Stomach (tissue), 19 donors: ENCODE measurements at places on chromosomes 4 and X. TPM values are rescaled to one million over a fixed set of nuclear protein-coding genes. Genes with fewer than 3 reads are reported as not detected.
A peak's percentile ranks its signal among the peaks of the same experiment; 100 is the strongest.

DNA sequence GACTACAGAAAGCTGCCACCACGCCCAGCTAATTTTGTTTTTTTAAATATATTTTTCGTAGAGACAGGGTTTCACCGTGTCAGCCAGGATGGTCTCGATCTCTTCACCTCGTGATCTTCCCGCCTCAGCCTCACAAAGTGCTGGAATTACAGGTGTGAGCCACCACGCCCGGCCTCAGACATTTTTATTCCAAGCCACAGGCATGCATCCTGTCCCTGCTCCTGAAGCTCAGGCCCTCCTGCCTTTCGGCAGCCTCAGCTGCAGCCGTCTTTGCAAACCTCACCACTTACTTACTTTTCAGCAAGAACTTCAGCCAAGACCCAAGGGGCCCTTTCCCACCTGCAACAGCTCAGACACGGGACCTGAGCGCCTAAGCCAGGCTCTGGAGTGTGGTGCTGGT is 26.0 kb downstream of the FAM53A start:
- DNase-seq, result no peak

DNA sequence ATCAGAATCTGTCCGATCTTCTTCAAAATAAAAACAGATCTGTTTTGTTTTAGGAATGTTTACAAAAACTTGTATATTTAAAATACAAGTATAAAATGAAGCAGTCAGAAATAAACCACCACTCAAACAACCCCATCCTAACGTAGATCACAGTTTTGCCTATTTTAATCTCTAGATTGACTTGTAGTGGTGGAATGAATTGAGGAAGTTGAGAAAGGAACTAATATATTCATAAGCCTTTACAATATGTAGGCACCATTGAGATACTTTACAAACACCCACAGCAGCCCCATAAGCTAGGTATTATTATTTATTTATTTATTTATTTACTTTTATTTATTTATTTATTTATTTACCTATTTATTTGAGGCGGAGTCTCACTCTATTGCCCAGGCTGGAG is 52.3 kb upstream of the KLF3 start:
- no peak for DNase-seq

GRCh38 chr4:25358515-25359275 is 18.4 kb upstream of the ANAPC4 start:
- peak; percentile 38 for DNase-seq

- DNase-seq, result no peak
Measured at GRCh38 chr4:24588216-24588954, 4.0 kb upstream of the DHX15 start.

GRCh38 chr4:3859571-3859970 is 93.4 kb downstream of the ADRA2C start:
- DNase-seq, result no peak

DNA sequence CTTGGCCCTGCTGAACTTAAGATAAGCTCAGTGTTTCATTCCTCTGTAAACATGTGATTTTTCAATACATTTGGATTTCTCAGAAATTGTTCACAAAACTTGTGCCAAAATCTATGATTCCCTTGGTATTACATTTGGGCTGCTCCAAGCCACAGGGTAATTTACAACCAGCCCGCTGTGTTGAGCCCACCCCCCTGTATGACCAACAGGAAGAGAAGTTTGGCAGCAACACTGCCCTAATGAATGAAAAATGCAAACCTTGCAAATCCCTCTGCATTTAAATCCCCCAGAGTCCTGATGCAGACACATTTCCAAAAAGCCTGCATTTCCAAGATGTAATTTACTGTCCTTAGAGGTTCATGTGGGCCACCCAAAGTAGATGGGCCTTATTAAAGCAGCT is 34.1 kb upstream of the GAB1 start:
- peak; percentile 64 for DNase-seq

GRCh38 chrX:22481436-22481835 is 208.7 kb downstream of the CBLL2 start:
- DNase-seq, result no peak

GRCh38 chrX:127405946-127406345 is 586.4 kb downstream of the PRR32 start:
- DNase-seq, result no peak

The H2BW2 gene
- polyA plus RNA-seq, result not detected

The MXD4 gene
- 30.1 TPM for polyA plus RNA-seq

The ERVMER34-1 gene
- 0.30 TPM for polyA plus RNA-seq

The TMEM156 gene
- 1.8 TPM for polyA plus RNA-seq

The RBM46 gene
- polyA plus RNA-seq, result not detected

The HERC5 gene
- polyA plus RNA-seq, result 2.2 TPM

The DIPK2B gene
- polyA plus RNA-seq, result 1.1 TPM

The LONRF3 gene
- 3.2 TPM for polyA plus RNA-seq

The DCHS2 gene
- 0.30 TPM for polyA plus RNA-seq

The MTCP1 gene
- 42.2 TPM for polyA plus RNA-seq
